ENCODE measurements at places on chromosomes 3 and 15. TPM values are rescaled to one million over a fixed set of nuclear protein-coding genes. Genes with fewer than 3 reads are reported as not detected.

The PLSCR5 gene
- total RNA-seq, result not detected

The CACNA2D3 gene
- 26.9 TPM for total RNA-seq

The ALDH1A2 gene
- 10.4 TPM for total RNA-seq

The GOLGA8G gene
- not detected for total RNA-seq

The THPO gene
- 0.37 TPM for total RNA-seq

The KLHL6 gene
- total RNA-seq, result 0.87 TPM

The GPR62 gene
- total RNA-seq, result 0.15 TPM

The CSTA gene
- 1.5 TPM for total RNA-seq

DNA sequence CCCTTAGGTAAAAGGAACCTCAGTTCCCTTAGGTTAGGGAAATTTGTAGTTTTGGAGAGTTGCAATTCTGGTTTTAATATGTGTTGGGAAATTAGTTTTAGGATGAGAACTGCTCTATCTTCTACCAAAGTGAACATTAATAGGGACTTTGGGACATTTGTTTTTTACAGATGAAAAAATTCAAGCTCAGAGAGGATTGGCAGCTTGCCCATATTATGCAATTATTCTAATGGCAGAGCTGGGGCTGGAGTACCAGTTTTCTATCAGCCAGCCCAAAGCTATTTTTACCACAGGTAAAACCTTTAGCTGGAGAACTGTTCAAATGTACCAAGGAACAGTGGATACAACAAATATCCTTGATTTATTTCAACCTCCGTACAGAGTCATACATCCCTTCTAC, 127.0 kb downstream of the CPNE4 start:
- no peak for DNase-seq

- no peak for DNase-seq
Observed at GRCh38 chr3:61684386-61684785, 123.0 kb downstream of the PTPRG start.

DNA sequence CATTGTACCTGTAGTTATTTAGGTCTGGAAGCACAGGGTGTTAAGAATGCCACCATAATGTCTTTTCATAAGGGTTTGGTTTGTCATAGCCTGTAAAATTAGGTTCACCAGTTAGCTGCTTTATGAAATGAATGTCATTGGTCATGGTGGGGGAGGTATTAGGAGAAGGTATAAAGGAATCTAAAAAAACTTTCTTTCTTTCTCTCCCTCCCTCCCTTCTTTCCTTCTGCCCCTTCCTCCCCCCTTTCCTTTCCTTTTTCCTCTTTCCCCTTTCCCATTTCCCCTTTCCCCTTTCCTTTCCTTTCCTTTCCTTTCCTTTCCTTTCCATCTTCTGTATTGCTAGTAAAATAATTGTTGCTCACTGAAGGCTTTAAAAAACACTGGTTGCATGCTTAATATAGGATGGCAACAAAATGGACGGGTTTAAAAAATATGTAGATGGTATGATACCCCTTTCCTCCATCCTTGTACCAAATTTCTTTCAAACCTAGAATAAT, 9.6 kb downstream of the ATP2C1 start:
- DNase-seq, result no peak

DNA sequence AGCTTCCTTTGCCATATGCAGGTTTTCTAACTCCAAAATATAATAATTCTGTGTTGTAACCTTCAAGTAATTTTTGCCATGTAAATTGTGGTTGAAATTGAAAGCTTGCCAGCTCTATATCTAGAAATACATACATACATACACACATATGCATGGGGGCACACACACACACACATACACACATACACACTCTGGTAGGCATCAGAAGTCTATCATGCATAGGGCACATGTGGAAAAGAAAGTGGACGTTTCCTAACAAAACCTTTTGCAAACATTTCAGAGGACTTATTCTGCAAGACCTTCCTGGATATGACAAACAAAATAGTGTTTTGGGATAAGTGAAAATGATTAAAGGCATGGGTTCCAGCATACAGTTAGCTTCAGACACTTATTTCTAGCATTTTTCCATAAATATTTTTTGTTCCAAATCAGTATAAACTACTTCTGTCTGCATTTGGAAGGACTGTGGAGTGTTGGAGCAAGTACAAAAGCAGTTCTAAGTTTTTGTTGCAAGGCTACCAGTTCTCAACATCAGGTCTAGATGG, 578.9 kb downstream of the RBMS3 start:
- DNase-seq, result no peak

GRCh38 chr15:40087068-40087810, 21.4 kb downstream of the BMF start:
- no peak for DNase-seq

DNA sequence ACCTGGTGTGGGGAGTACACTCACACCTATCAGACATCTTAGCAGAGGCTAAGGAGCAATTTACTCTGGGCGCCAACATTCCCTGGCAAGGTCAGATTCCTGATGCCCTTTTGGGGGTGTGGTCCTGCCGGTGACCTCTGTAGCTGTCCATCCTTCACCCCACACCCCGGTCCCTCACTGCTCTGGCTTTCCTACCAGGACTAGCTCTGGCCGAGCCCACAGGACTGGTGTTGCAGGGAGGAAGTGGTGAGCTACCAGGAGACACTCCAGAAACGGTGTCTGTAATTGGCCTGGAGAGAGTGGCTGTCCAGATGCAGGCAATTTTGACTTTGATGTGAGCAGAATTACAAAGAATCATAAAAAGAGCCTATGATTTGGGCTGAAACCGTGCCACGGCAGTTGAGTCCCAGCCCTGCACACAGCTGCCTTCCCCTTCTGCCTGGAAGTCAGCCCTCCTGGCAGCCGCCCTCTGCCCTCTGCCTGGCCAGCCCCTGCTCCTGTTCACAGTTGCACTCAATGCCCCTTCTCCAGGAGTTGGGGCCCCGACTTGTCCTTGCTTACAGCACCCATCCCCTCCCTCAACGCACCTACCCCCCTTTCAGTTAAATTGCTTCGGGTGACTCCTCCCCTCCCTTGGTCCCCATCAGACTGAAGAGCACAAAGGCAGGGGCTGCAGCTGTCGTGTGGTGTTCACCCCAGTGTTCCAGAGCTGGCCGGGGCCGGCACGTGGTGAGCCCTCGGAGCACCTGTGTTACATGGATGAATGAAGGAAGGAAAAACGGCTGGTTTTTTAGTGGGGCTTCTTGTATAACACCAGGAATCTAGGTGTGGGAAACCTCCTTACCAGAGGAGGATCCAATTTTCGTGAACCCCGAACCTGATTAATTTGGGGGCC, 80.2 kb upstream of the TPM1 start:
- DNase-seq, result no peak

GRCh38 chr3:30628205-30628900, 22.0 kb downstream of the TGFBR2 start:
- no peak for DNase-seq

- DNase-seq, result no peak
Observed at GRCh38 chr3:107861904-107862303, 228.9 kb downstream of the CD47 start.

DNA sequence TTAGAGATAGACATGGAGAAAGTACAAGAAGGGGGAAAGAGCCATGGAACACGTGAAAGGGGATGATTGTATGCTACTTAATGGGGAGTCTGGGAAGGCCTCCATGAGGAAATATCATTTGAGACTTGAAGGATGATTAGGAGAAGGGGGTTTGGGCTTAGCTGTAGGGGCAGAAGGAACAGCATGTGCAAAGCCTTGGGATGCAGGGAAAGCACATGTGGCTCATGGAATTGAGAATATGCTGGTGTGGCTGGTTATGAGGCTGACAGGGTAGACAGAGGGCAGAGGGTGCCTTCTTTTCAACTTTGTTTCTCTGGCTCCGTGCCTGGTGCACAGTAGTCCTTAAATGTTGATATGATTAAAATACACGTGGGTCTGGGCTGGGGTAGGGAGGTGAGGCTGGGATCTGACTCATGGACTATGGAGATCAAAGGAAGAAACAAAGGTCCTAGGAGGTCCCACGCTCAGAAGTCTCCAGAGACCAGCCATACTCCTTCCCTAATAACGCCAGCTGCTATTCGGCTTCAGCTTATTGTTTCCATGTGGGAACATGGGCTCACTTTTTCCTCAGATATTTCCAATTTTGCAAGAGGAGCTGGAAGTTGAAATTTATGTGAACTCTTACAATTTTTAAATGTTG, 1.1 kb downstream of the GTF2E1 start:
- DNase-seq, result no peak

- DNase-seq, result no peak
Observed at GRCh38 chr15:82808634-82809041, 790 bp upstream of the WHAMM start.

GRCh38 chr3:108722724-108723123, 34.5 kb downstream of the RETNLB start:
- no peak for DNase-seq

DNA sequence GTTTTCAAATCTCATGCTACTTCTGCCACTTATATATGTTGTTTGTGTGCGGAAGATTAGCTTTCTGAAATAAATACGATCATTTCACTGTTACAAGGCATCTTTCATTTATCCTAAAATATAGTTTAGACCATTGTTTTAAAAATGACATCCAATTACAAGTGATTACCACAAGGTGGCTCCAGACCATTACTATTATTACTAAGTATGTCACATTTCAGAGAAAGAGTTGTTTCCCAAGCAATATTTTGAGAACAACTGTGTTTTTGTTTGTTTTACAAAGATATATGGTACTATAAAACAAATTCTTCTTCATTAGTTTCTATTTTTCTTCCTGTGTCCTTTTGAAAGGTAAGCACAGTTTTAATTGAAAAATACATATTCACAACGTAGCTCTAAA, 136.0 kb upstream of the RAP2B start:
- DNase-seq, result no peak

GRCh38 chr3:135895106-135895733, 70.3 kb upstream of the PPP2R3A start:
- peak; percentile 81 for DNase-seq

DNA sequence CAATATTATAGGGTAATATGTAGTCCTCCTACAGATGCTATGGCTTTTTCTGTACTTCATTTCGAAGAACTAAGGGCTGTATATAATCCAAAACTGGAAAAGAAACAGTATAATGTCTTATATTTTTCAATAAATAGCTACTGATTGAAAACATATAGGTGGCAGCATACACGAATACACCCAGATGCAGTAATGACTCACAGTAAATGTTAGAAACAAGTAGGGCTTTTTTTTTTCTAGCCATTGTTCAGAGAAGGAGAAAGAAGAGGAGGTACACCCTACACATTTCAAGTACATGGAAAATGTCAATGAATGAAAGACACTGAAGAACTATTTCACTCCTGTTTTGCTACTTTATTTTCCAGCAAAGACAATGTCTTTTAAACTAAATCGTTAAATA, 9.4 kb downstream of the DAZL start:
- DNase-seq, result no peak

DNA sequence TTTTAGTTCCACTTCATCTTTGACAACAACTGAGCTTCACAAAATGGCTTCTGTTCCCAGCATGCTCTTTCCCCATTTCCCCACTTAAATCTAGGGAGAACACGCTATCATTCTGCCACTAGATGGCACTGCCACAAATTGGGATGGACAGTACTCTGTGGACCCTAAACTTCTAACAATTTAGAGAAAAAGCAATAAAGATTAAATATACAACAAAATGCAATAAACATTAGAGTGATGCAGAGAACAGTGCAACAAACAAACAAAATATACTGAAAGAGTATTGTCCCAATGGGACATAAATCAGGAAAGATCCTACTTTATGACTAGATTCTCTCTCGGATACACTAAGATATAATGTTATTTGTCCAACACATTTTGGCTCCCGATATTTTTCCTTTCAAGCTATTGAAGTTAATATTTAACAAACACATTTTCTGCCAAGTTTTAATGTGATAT, 169.7 kb upstream of the TMCO5A start:
- DNase-seq, result no peak

- DNase-seq, result no peak
Observed at GRCh38 chr15:39110336-39110735, 470.5 kb upstream of the THBS1 start.

DNA sequence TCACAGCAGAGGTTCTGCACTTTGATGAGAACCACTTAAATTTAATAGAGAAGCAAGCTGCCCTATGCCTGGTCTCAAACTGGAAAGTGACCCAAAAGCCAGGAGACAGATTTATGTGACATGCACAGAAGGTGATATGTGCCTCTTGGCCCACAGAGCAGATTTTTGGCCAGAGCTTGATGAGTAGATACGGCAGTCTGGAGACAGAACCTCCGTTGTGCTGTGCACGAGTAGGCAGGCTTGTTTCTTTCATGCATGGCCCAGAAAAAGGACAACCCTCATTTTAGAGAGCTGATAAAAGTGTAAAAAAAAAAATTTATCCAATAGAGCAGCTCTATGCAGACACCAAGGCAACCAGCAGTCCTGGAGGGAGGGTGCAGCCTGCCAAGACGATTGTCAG, 423.1 kb downstream of the CNTN6 start:
- DNase-seq, result no peak

GRCh38 chr3:66496746-66497145, 4.1 kb downstream of the LRIG1 start:
- DNase-seq, result no peak

DNA sequence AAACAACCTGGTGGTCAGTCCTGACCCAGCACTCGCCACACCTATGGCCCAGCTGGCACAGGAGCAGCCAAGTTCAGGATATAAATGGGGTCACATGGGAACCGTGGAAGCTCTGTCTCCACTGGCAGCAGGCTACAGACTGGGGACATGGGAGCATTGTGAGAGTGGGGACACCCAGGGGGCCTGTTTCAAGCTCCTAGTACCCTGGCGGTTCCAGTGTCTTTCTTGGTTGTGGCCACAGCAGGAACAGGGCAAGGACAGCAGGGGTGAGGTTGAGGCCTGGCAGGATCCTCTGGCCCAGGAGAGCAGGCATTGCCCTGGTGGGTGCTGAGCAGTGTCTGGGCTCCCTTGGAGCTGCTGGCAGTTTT, 1.9 kb downstream of the CSK start:
- no peak for DNase-seq

GRCh38 chr3:111821891-111822290, 37.2 kb upstream of the PHLDB2 start:
- DNase-seq, result no peak

GRCh38 chr3:181791056-181791955, 79.6 kb downstream of the SOX2 start:
- DNase-seq, result no peak

DNA sequence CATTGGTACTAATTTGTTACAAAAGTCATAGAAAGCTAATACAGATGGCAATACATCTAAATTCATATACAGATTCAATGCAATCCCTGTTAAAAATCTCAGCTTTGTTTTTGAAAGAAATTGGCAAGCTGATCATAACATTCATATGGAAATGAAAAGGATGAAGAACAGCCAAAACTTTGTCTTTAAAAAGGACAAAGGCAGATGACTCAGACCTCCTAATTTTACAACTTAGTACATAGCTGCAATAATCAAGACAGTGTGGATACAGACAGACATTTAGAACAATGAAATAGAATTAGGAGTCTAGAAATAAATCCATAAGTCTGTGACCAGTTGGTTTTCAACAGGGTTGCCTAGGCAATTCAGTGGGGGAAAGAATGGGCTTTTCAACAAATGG, 63.3 kb downstream of the AQP9 start:
- no peak for DNase-seq

Measured in left ventricle myocardium superior (tissue), 1 donor.